ENCODE measurements at places on chromosomes 3 and 15.

GRCh38 chr3:46524008-46524407 lies 26.2 kb downstream of the RTP3 start:
- H3K4me1 ChIP-seq = no peaks in the 10 kb centered on the region
- H3K27ac ChIP-seq = no peak overlapping the region
- H3K27me3 ChIP-seq = no peaks in the 10 kb centered on the region
- peaks cover 11% of the 10 kb centered on the region for H3K36me3 ChIP-seq
- H3K4me3 ChIP-seq = no peak overlapping the region

- H3K27ac ChIP-seq = no peak overlapping the region
- H3K36me3 ChIP-seq = no peaks in the 10 kb centered on the region
- no peaks in the 10 kb centered on the region for H3K4me1 ChIP-seq
- no peak for DNase-seq
Measured at GRCh38 chr15:101411085-101411484, 78.4 kb downstream of the PCSK6 start.

DNA sequence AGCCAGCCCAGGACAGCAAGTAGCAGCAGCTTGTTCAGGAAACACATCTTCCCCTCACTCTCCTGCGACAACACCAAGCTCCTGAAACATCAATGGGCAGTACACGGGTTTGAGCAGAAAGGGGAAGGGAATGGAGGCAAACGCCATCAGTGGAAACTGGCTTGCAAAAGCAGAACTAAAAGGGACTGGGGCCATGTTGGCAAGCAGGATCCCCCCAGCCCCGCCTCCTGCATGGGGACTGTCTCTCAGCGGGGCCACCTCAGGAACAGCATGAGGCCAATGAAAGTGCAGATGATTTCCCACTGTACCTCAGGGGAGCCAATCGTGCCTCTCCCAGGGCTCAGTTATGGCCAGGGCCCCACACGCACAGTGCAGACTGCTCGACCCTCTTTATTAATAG lies 6.8 kb downstream of the CDAN1 start:
- no peaks in the 10 kb centered on the region for H3K4me1 ChIP-seq
- no peak overlapping the region for H3K4me3 ChIP-seq

DNA sequence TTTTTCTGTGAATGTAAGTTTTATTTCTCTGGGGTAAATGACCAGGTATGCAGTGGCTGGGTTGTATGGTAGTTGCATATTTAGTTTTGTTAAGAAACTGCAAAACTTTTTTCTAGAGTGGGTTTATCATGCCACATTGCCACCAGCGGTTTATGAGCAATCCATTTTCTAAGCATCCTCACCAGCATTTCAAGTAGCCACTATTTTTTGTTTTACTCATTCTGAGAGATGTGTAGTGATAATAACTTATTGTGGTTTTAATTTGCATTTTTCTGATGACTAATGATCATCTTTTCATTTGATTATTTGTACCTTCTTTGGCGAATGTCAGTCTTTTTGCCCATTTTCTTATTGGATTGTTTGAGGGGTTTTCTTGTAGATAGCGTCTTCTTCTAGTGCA lies 56.2 kb downstream of the SPRED1 start:
- peaks cover 28% of the 10 kb centered on the region for H3K36me3 ChIP-seq
- no peak overlapping the region for H3K27ac ChIP-seq
- H3K27me3 ChIP-seq = no peaks in the 10 kb centered on the region
- no peak overlapping the region for H3K4me3 ChIP-seq

- H3K27ac ChIP-seq = no peak overlapping the region
- H3K27me3 ChIP-seq = no peaks in the 10 kb centered on the region
- no peak overlapping the region for H3K4me3 ChIP-seq
- no peak for DNase-seq
Measured at GRCh38 chr15:25060996-25061620, 106.3 kb downstream of the SNRPN start.

GRCh38 chr15:31587583-31587982 lies 260.9 kb downstream of the KLF13 start:
- H3K27ac ChIP-seq = no peak overlapping the region
- DNase-seq = no peak
- H3K36me3 ChIP-seq = no peaks in the 10 kb centered on the region
- no peaks in the 10 kb centered on the region for H3K4me1 ChIP-seq
- H3K27me3 ChIP-seq = peaks cover 7% of the 10 kb centered on the region

DNA sequence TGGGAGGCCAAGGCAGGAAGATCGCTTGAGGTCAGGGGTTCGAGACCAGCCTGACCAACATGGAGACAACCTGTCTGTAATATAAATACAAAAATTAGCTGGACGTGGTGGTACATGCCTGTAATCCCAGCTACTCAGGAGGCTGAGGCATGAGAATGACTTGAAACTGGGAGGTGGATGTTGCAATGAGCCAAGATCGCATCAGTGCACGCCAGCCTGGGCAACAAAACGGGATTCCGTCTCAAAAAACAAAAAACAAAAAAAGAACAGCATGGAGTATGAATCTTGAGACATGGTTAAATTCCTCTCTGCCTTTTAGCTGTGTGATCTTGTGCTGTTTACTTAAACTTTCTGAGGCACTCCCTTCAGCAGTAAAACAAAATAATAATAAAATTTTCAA lies 244.9 kb downstream of the FGF12 start:
- peaks cover 10% of the 10 kb centered on the region for H3K4me1 ChIP-seq
- no peaks in the 10 kb centered on the region for H3K36me3 ChIP-seq
- H3K4me3 ChIP-seq = no peak overlapping the region
- no peaks in the 10 kb centered on the region for H3K27me3 ChIP-seq
- H3K27ac ChIP-seq = no peak overlapping the region

- 0 out of 2 replicates have a peak, but pooled peaks cover 7% of the 10 kb centered on the region for H3K27me3 ChIP-seq
- H3K4me1 ChIP-seq = no peaks in the 10 kb centered on the region
- H3K4me3 ChIP-seq = no peak overlapping the region
- no peaks in the 10 kb centered on the region for H3K36me3 ChIP-seq
Measured at GRCh38 chr3:22994781-22995180, 208.3 kb upstream of the UBE2E2 start.

GRCh38 chr15:50977162-50977561 lies 68.7 kb downstream of the AP4E1 start:
- DNase-seq = no peak
- peaks cover 12% of the 10 kb centered on the region for H3K4me1 ChIP-seq
- no peak overlapping the region for H3K4me3 ChIP-seq
- no peak overlapping the region for H3K27ac ChIP-seq
- H3K27me3 ChIP-seq = no peaks in the 10 kb centered on the region

- no peak for DNase-seq
- H3K4me3 ChIP-seq = no peak overlapping the region
- H3K4me1 ChIP-seq = peaks cover 12% of the 10 kb centered on the region
- no peak overlapping the region for H3K27ac ChIP-seq
Measured at GRCh38 chr3:133958071-133958805, 62.6 kb upstream of the RAB6B start.

DNA sequence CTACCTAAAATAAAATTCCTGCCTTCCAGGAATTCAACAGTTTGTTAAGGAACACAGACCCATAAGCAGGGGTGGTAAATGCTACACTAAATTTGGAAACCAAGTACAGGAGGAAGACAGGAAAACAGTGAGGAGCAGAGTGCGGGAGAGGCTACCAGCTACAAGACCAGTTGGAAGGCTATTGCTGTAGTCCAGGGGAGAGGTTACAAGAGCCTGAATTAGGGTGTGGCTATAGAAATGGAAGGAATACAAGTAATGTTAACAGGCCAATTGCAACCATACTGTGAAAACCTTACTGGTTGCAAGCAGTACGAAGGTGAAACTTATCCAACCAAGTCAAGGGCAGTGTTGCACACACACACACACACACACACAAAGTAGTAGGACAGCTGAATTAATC lies 880 bp upstream of the ARMC8 start:
- H3K27me3 ChIP-seq = no peaks in the 10 kb centered on the region
- H3K4me1 ChIP-seq = peaks cover 15% of the 10 kb centered on the region
- H3K4me3 ChIP-seq = peak overlapping the region; percentile 88
- 0 out of 2 replicates have a peak, but pooled peaks cover 4% of the 10 kb centered on the region for H3K36me3 ChIP-seq

All from GM23248 (cell line).